ENCODE measurements at places on chromosomes 1 and 21.
A peak's percentile ranks its signal among the peaks of the same experiment; 100 is the strongest.

GRCh38 chr1:222171005-222171404, 376.9 kb downstream of the HHIPL2 start:
- DNase-seq = no peak

- no peak for DNase-seq
These were observed 27.3 kb downstream of the CDCP2 start for GRCh38 chr1:54125386-54126070.

DNA sequence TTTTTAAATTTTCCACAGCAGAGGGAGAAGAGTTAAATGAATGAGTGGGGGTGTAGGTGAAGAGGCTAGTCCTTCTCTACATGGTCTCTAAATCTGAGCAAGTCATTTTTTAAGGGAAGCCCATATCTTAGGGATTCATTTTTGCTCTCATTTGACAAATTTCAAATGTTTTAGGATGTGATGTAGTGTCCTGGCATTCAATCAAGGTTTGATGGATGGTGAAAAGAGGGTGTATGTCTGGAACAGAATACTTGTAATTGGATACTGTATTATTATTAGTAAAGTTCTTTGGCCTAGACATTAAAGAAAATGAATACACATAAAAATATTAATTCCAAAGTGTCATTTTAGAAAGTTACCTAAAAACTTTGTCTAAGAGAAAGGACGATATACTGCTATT, 167.8 kb upstream of the PTBP2 start:
- DNase-seq = no peak

- no peak for DNase-seq
These were observed 81.3 kb downstream of the PLXNA2 start for GRCh38 chr1:208162903-208163302.

GRCh38 chr21:43949499-43950208, 62.5 kb upstream of the TRAPPC10 start:
- DNase-seq = no peak

- DNase-seq = no peak
These were observed 163.7 kb downstream of the NTPCR start for GRCh38 chr1:233114159-233114558.

DNA sequence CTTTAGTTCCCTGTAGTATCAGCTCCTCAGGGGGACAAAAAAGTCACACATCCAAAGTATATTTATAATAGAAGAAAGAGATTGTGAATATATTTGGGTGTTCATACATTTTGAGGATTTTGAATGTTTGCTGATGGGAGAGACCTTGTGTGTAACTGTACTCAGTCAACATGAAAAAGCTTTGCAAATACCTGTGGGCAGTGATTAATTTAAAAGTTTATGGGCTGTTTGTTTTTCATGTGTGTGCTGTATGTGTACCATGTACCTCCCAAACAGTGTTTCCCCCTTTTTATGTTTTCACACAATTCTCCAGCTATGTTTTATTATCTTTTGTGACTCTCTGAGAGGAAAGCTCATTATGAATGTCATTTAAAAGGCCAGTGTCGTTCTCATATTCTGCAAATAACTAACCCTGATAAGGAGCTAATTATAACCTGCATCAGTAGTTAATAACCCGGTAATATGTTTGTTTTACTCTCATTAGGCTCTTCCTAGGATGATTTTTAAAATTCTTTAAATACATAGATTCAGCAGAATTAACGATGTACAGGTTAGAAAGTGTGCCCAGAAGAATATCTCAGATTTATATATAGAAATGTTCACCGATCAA, 271.5 kb downstream of the NFIA start:
- DNase-seq = no peak

DNA sequence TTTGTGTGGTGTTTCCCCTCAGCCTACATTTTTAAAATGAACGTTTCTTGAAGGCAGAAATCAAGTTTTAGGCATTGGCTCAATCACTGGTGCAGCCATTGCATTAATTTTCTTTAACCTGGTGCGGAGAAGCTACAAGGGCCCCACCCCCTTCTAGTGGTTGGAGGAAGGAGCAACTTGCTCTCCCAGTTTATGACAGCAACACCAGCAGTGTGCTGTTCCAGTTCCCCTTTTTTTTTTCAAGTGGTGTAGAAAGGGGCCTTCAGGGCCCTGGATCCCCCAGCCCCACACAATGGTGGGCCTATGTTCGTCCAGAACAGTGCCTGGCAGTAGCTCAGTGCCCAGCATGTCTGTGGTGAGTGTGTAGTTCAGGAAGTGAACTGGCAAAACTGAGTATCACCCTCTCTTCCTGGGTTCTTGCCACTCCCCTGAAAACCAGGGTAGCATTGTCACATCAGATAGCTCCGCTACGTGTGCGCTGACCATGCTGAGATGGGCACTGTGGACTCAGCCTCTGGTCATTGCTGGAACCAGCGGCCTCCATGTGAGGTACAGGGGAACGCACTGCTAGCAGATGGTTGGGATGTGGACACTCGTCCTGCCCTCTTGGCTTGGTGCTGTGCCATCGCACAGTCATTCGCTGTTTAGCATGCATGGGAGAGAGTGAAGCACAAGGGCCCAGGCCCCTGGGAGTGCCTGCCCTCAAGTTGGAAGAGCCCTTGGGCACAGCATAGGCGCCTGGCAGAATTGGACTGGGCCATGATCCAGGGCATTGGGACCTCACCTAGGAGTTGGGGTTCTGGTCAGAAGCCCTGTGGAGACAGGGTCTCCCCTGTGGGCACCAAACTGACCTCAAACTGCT, 7.2 kb downstream of the ARF1 start:
- no peak for DNase-seq

DNA sequence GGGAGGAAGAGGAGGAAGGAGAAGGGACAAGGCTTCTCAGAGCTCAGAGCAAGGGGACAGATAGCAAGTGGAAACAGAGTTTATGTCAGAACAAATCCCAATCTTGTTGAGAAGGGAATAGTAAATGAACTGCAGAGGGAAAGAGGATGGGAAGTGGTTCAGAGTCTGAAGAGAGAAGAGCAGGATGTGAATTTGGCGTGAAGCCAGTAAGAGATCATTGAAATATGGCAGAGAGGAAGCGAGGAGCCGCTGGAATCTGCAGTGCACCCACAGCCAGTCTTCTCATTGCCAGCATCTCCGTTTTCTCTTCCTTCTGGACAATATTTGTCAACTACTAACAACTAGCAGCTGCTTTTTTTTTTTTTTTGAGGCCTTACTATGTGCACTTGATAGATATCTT, 19.1 kb downstream of the OLFML3 start:
- no peak for DNase-seq

DNA sequence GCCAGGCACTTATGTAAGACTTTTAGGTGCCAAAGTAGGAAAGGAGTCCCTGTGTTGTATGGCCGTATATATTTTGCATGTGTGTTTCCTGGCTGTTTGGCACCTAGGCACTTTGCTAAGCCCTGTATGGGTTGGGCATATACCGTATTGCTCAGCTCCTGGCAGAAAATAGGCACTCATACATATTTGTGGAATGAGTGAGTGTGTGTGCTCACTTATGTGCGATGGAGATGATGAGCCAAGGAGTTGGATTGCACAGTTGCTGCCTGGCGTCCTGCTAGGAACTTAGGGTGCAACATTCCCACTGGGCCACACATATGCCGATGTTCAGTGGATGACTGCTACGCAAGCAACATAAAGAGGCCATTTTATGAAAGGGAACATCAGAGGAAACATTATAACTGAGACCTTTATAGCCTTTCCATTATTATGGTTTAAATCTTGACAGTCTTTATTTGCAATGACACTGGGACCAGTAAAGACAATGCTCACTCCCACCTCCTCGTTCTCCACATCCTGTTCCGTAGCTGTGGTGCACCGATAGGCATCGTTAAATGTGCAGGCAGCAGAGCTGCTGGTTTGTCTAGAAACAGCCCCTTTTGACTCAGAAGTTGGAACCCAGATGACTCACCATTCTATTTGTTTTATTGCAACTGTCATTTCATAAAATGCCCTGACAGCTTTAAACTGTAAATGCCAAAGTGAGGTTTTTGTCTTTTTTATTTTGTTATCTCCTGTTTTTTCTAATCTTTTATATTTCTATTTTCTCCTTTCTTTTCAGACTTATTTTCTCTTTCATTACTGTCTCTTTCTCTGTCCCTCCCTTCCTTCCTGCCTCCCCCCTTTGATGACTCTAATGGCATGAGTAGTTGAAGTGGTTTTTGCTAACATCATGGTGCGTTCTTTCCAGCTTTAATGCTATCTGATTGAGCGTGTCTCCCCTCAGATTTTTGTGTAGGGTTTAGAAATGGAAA, 36.1 kb downstream of the PEX14 start:
- peak; percentile 25 for DNase-seq

DNA sequence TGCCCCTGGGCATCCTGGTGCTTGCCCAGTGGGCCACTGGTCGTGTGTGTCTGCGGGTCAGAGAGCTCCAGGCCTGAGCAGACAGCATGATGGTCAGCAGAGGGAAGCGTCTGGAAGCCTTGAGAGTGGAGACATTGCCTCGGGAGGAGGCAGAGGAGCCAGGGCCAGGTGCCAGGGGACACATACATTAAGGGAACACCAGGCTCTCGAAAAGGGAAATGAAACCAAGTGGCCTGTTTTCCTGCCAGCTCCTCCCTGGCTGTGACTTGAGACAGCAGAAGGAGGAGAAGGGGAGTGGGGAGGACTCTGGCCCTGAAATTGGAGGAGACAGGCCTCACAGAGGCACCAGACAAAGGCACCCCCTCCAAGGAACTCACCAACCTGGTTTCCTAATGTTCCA, 62.4 kb upstream of the LRP8 start:
- no peak for DNase-seq

DNA sequence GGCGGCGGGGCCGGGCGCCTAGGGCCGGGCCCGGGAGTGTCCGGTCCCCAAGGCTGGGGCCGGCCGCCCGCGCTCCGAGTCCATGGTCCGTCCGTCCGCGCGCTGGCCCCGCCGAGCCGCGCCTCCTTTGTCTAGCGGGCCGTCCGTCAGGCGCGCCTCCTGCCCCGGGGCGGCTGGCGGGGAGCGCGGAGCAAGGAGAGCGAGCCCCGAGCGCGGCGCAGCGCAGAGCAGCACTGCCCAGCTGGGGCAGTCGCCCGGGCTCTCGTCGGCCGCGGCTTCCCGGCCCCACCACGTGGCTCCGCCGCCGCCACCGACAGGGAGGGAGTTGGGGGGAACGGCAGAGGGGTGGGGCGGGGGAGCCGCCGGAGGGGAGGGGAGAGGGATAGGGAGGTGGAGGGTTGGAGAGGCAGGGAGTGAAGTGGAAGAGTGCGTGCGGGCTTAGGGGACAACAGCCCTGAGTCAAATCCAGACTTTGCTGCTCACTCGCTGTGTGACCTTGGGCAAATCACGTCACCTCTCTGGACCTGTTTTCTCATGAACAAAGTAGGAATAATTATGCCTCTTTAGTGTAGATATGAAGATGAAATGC, at the start of gene NKAIN1:
Gene NKAIN1 (minus strand): TSS at position 235 of the 589 bp plus-strand sequence. CDS start 340 bp downstream, outside the sequence.
- DNase-seq = peak; percentile 25

GRCh38 chr1:10968411-10968826, 44.0 kb upstream of the TARDBP start:
- peak; percentile 97 for DNase-seq

DNA sequence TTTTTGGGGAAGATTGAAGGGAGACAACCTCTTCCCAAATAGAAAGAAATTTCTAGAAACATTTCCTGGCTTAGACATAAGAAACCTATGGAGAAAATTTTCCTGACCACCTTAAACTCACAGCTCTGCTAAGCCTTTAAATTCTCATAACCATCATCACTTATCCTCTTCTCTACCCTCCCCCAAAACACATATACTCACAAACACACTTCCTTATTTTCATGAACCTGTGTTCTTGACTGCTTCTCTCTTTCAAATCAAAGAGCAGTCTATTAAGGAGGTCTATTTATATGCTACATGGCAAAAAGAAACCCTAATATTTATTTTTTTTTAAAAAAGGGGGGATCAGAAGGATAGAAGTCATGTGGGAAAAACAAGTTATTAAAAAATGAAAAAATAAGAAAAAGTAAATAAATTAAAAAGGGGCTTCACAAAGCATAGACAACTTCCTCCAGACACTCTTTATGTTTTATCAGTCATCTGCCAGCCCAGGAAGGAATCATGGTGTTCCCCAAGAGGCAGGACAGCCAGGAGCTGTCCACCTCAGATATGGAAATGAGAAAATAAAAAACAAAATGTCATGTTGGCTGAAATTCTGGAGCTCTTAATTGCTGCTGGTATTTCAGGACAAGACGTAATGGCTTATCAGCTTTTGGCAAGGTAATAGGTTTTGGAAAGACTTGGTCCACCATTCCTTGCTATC, 12.8 kb upstream of the RGS2 start:
- no peak for DNase-seq

GRCh38 chr1:101960142-101960541, 36.6 kb downstream of the OLFM3 start:
- DNase-seq = no peak

DNA sequence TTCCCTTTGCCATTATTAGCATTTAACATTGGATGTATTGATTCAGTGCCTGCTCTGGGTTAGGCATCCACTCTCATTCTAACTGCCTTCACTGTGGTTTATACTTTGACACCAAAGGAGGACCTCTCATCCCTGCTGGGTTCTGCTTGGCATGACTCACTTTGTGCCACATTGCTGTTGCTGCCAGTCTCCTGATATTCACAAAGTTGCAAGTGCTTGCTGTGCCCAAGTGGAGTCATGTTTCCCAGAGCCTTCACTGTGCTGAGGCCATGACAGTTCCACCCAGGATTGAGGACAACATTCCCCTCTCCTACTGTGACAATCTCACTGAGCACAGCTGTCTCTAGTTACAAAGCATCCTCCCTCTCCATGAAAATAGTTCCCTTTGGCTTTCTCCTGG, 519.9 kb upstream of the USP24 start:
- DNase-seq = no peak

DNA sequence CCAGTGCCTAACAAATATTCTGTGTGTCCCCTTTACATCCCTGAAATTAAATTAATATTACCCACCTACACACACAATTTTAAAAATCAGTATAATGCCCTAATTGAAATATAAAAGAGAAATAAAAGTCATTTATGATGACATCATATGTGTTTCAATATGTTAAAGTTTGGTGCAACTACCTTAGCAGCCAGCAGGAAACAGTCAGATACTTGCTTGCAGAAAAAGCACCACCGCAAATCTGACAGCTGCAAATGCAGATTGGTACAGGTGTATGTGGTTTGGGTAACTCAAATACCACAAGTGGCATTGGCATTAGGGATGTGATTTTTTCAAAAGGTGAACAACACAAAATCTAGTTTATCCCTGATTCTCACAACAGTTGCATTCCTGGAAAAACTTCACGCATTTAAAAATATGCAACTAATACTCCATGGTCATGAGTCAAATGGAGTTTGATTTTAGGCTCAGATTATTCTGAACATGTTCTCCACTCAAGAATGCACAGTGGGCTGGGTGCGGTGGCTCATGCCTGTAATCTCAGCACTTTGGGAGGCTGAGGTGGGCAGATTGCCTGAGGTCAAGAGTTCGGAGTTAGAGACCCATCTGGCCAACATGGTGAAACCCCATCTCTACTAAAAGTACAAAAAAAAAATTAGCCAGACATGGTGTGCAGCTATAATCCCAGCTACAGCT, 106.3 kb downstream of the EDEM3 start:
- DNase-seq = no peak

DNA sequence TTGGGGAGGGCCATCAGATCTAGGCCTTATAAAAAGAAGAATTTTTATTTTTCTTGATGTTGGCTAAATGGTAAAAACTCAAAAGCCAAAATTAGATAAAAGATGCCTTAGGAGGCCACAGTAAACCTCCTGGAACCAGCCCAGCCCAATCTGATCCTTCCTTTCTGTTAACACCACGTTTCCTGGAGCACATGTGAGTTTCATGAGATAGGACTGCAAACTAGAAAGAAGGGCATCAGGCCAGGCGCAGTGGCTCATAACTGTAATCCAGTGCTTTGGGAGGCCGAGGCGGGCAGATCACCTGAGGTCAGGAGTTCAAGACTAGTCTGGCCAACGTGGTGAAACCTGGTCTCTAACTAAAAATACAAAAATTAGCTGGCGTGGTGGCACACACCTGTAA, 6.7 kb downstream of the HSF2BP start:
- no peak for DNase-seq
